ENCODE measurements at places on chromosomes 3 and 15.
A peak's percentile ranks its signal among the peaks of the same experiment; 100 is the strongest.

- H3K4me3 ChIP-seq = no peak overlapping the region
- peak; percentile 37 for DNase-seq
- H3K36me3 ChIP-seq = no peaks in the 10 kb centered on the region
- H3K4me1 ChIP-seq = peaks cover 34% of the 10 kb centered on the region
Measured at GRCh38 chr3:149628957-149629670, 28.7 kb downstream of the WWTR1 start.

DNA sequence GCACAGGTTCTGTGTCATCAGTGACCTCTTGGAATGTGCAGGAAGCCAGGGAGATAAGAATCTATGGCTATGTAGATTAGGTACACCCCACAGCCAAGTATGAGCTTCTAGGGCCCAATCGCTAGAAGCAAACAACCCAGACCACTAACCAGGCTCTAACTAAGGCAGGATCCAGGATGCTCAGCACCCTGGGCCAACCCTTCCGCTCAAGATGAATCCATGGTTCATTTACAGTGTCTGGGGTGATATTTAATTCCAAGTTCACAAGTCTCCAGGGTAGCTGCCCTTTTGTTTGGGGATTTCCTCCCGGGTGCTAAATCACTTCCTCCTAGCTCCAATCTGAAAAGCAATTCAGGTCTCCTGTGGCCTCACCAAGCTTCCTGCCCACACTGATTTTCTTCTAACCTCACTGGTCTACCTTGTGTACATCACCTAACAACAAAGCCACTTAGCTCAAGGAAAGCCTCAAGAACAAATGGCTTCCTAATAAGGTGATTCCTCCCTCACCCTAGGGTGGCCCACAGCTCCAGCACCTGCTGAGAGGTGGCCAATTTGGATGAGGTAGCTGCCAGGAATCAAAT, 2.4 kb downstream of the EHD4 start:
- peaks cover 30% of the 10 kb centered on the region for H3K4me1 ChIP-seq
- no peak for DNase-seq
- no peak overlapping the region for H3K4me3 ChIP-seq
- no peak overlapping the region for H3K27ac ChIP-seq
- H3K27me3 ChIP-seq = no peaks in the 10 kb centered on the region

DNA sequence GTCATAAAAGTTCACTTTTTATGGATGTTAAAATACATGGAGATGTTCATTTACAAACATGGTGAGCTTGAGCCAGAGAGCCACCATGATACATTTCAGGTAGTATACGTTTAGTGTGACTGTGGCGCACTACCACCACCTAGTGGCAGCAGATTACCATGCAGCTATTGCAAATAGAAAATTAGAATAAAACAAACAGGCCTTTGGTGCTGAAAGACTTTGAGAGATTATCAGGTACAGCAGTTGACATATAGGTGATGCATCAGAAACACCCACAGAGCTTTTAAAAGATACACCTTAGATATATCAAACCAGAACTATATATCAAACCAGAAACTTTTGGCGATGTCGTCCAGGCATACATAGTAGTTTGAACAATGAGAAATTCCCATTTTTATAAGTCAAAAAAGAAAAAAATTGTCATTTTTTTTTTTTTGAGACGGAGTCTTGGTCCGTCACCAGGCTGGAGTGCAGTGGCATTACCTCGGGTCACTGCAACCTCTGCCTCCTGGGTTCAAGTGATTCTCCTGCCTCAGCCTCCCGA, 42.0 kb upstream of the ICE2 start:
- peak; percentile 66 for DNase-seq
- H3K27me3 ChIP-seq = no peaks in the 10 kb centered on the region
- no peak overlapping the region for H3K4me3 ChIP-seq
- H3K4me1 ChIP-seq = peaks cover 33% of the 10 kb centered on the region
- H3K36me3 ChIP-seq = no peaks in the 10 kb centered on the region

GRCh38 chr3:69499899-69500421, 114.1 kb upstream of the FRMD4B start:
- H3K36me3 ChIP-seq = no peaks in the 10 kb centered on the region
- H3K4me3 ChIP-seq = no peak overlapping the region
- H3K4me1 ChIP-seq = no peaks in the 10 kb centered on the region
- no peak for DNase-seq
- no peak overlapping the region for H3K27ac ChIP-seq

DNA sequence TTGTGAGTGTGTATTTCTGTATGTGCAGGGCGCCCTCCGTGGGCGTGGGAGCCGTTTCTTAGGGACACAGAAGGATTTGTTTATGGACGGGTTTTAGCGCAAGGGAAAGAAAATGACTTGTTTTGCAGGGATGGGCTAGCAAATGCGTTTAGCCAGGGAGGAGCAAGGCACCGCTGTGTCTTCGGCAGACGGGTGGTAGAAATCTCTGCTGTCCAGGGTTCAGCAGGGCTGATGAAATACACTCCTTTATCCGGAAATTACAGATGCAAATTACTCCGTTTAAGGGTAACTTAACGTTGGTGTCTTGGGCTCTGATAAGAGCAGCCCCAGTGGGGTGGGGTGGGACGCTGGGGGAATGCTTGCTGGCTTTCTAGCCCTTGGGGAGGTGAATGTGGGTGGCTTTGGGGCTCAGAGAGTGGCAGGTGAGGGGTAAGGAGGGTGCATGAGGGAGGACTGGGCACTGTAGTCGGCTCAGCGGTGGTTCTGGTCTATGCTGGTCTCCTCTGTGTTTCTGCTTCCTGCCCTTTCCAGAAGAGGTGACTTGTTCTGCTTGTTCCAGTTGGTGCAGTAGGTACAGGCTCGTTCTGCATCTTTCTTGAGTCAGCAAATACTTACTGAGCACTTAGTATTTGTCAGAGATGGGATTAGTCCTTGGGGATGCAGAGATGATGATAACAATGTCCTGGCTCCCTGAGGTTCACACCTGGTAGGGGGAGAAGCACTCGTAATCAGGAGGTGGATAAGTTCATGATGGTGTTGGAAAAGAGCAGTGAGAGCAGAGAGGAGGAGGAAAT, 954 bp downstream of the SV2B start:
- no peaks in the 10 kb centered on the region for H3K4me1 ChIP-seq
- H3K36me3 ChIP-seq = no peaks in the 10 kb centered on the region
- peak; percentile 41 for DNase-seq
- peaks cover 57% of the 10 kb centered on the region for H3K27me3 ChIP-seq
- H3K27ac ChIP-seq = no peak overlapping the region
